EH (cell line): ENCODE measurements at places on chromosomes 3 and 15.

DNA sequence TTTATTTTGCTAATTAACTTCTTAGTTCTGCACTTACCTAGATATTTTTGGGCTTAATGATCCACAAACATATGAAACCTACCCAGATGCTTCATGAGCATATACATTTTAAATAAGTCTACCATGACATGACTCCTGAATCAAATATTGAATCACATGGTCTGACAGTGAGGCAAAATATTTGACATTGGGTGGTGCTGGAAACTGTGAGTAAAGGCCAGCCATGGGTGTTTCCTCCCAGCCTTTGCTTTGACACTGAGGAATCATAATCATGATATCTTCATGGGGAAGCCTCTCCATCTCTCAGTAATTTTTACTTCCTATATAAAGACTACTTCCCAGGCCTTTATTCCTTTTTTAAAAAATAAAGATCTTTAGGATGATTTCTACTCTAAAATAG is 22.8 kb upstream of the SSR3 start:
- DNase-seq, result peak; percentile 67

DNA sequence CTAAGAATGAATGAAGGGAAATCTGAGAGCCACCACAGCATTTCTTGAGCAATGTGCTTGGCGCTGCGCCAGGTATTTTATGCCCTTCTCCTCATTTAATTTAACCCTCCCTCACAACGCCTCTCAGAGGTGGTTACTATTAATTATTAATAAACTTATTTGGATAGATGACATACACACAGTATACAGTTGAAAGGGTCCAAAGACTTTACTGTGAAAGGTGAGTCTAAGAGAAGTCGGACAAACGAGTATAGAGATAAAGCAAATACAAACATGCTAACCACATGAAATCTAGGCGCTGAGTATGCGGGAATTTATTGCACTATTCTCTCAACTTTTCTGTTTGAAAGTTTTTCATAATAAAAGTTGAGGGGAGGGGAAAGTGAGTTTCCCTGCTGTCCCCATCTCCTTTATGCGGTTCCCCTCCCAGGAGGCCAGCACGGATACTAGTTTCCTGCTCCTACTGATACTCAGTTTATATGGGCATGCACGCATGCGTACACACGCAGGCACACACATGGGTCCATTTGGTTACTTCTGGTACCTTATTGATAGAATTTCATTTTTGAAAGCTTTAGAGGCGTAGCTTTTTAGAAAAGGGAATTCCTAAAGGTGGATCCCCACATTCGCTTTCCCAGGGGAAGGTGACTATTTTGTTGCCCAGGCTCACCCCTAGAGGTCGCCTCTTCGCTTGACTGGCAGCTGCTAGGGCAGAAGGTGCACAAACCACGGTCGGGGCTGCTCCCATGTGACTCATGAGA is 28.5 kb upstream of the KCTD6 start:
- DNase-seq, result peak; percentile 89

DNA sequence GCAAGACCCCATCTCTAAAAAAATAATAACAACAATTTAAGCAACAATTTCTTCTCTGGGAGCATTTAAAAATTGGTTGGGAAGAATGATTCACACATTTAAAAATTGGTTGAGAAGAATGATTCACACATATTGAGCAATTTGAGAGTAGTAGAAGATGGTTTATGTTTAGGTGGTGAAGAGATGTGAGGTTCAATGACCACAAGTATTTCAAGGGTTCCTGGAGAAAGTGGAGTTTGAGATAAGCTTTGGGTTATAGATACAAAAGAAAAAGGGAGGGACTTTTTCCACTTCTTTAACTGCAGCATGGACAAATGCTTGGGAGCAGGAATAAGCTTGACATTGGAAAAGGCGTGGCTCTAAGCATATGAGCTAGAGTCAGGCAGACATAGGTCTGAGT is 145.7 kb upstream of the NPHP3 start:
- peak; percentile 9 for DNase-seq

GRCh38 chr3:159030138-159030670 is 228.3 kb downstream of the MFSD1 start:
- DNase-seq, result no peak

DNA sequence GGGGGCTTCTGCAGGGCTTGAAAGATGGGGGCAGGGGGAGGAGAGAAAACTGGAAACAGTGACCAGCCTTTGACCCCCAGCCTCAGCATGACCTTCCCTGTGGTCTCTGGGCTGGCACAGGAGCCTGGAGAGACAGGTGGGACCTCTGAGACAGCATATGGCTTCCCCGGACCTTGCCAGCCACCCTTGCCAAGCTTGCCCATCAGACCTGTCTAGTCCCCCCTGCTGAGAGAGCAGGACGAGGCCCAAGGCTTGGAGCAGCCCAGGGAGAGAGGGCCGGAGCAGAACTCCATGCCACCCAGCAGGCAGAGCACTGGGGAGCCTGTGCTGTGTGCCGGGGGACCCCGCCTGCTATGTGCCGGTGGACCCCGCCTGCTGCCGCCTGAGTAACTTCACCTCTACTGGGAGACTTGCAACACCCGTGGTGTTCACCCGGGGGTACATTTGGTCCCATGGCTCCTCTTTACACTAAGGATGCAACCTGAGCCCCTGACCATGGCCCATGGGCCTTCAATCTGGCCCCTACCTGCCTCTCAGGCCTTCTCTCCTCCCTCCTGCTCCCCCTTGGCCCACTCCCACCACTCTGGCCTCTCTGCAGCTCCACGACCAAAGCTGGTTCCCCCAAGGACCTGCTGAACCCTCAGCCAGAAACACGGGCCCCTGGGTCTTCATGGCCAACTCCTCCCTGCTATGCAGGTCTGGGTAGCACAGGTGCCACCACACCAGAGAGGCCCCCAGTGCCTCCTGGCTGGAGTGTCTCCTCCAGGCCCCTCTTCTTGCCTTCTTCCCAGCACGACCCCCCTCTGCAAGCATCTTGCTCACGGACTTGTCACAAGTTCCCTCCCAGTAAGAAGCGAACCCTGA is 21.1 kb upstream of the SLC41A3 start:
- DNase-seq, result no peak

DNA sequence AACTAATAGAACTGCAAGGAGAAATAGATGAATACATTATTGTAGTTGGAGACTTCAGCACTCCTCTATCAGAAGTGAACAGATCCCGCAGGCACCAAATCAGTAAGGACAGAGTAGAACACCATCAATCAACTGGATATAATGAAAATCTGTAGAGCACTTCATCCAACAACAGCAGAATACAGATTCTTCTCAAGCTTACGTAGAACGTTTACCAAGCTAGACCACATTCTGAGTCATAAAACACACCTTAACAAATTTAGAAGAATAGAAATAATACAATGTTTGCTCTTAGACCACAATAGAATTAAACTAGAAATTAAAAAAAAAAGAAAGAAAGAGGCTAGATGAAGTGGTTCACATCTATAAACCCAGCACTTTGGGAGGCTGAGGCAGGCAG is 70.7 kb upstream of the NEDD4 start:
- DNase-seq, result no peak

DNA sequence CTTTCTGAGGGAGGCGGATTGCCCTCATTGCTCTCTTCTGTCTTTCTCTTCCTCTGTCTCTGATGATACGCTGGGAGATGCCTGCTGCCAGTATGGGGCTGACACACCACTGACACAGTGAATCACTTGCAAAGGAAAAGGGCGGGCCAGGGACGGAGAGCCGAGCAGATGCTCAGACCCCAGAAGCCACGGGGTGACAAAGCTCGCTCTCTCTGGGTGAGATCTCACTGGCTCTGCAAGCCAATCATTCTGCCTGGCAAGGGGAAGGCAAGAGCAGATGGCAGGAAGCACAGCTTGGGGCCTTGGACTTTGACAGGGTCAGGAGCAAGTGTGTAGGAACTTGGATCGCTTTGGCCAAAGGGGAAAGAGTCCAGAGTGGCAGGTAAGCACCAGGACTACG is 198.7 kb downstream of the NTRK3 start:
- no peak for DNase-seq

DNA sequence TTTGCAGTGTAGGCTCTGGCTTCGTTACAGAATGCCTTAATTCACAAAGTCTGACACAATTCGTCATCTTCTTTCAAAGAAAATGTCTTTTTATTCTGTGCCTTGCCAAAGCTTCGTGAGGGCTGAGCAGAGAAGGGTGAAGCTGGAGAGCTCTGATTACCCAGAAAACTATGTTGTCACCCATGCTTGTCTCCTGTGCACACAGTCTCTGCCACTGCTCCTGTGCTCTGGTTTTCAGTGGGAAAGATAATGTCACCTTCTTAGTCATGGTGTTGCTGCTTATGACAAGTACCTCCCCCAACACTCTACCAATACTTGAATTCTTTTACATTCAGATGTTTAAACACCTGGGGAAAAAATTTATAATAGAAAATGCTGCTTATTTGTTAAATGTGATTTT is 509.2 kb upstream of the GRM7 start:
- DNase-seq, result no peak

DNA sequence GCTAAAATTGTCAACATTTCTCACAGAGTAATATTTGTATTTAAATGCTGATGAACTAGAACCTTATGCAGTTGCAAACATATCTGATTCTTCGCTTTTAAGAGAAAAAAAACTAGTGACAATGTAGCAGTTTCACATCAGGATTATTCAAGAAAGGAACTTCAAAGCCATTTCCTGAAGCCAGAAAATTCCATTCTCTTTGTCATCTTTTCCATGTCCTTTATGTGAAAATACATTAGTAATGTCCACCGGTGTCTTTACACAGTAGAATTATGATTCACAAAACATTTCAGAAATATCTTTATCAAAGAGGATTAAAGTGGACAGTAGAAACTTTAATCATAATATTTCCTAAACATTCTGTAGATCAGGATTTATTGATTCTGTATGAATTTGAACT is 12.7 kb upstream of the LXN start:
- DNase-seq, result peak; percentile 62

DNA sequence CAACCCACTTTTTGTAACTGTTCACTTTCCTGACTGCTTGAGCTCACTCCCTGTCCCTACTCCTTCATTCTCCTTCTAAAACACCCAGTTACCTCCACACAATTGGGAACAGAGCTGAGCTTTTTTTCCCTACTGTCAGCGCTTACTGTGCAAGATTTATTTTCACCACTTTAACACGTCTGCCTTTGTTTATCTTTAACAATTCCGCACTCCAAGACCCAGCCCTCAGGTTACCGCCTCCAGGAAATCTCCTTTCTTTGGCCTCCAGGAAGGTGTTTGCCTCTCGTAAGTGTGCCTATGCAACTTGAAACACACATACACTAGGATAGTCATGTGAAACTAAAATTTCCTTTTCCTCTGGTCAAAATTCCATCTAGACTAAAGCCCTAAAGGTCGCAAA is 271.9 kb upstream of the TPRG1 start:
- no peak for DNase-seq

DNA sequence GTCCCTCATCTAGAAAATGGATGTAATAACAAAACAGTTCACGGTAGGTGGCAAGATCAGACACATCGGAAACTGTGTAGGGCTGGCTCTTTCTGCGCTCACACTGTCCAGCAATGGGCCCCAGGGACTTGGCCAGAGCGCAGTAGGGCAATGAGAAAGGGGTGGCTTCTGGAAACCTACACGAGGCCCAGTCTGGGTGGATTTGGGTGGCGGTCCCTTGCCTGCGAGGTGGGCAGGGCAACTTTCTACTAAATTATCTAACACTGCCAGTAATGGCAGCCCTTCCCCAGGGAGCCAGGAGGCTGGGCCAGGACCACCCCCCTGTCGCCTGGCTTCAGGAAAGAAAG is 2.1 kb upstream of the TNK2 start:
- DNase-seq, result no peak
